ENCODE measurements at places on chromosomes 2 and 18. TPM values are rescaled to one million over a fixed set of nuclear protein-coding genes. Genes with fewer than 3 reads are reported as not detected.

GALNT14 gene
- 0.04 TPM for polyA plus RNA-seq

NAT8 gene
- polyA plus RNA-seq: 0.19 TPM

SCG2 gene
- polyA plus RNA-seq: not detected

MOGAT1 gene
- polyA plus RNA-seq: not detected

STARD7 gene
- polyA plus RNA-seq: 61.2 TPM

FLACC1 gene
- polyA plus RNA-seq: 0.14 TPM

DNAH6 gene
- polyA plus RNA-seq: not detected

COX7A2L gene
- polyA plus RNA-seq: 86.6 TPM

ASPRV1 gene
- 0.22 TPM for polyA plus RNA-seq

RIT2 gene
- not detected for polyA plus RNA-seq

CCDC85A gene
- 6.0 TPM for polyA plus RNA-seq

KCNE4 gene
- polyA plus RNA-seq: 0.02 TPM

SLC4A3 gene
- 0.29 TPM for polyA plus RNA-seq

ALPI gene
- polyA plus RNA-seq: not detected

LDLRAD4 gene
- polyA plus RNA-seq: 5.3 TPM

EN1 gene
- not detected for polyA plus RNA-seq

TMEM17 gene
- polyA plus RNA-seq: 2.0 TPM

AKAIN1 gene
- not detected for polyA plus RNA-seq

All from endothelial cell of umbilical vein (primary cell).